ENCODE measurements at places on chromosomes 7 and 10. TPM values are rescaled to one million over a fixed set of nuclear protein-coding genes. Genes with fewer than 3 reads are reported as not detected.

DNA sequence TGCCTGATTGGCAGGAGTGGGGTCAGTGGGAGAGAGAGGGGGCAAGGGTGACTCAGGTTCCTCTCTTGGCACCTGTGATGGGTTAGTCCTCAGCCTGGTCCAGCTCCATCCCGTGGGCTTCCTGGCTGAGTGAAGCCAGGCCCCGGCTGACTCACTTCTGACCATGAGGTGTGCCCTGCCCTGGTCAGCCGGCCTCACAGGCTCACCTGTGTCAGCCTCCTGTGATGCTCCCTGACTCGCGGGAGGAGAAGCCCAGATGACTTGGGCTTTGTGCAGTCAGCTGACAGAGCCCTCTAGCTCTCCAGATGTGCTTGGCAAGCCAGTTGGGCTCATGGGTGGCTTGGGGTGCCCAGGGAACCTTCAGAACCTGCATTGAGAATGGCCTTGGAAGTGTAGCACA, 16.0 kb upstream of the PPIF start:
- DNase-seq = no peak

- DNase-seq = no peak
These were observed 84.1 kb downstream of the PTPRE start for GRCh38 chr10:127990846-127991542.

- DNase-seq = no peak
These were observed 151.5 kb downstream of the BUB3 start for GRCh38 chr10:123305671-123306070.

DNA sequence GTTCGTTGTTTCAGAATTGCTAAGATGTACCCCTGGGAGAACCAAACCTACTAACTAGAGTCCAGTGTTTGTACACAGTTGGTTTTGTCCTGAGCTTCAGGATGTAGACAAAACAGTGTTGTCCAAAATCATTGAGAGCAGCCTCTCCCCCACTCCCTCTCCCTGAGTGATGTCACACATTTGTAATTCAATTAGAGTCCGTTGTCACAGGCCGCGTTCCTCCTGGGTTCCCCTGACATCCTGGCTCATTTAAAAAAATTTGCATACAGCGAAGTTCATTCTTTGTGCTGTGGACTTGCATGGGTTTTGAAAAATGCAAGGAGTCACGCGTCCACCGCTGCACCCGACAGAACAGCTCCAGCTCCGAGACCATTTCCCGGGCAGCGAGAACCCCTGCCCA, 10.3 kb downstream of the GRIFIN start:
- no peak for DNase-seq

- DNase-seq = no peak
These were observed 73.5 kb downstream of the MKI67 start for GRCh38 chr10:128052696-128053095.

DNA sequence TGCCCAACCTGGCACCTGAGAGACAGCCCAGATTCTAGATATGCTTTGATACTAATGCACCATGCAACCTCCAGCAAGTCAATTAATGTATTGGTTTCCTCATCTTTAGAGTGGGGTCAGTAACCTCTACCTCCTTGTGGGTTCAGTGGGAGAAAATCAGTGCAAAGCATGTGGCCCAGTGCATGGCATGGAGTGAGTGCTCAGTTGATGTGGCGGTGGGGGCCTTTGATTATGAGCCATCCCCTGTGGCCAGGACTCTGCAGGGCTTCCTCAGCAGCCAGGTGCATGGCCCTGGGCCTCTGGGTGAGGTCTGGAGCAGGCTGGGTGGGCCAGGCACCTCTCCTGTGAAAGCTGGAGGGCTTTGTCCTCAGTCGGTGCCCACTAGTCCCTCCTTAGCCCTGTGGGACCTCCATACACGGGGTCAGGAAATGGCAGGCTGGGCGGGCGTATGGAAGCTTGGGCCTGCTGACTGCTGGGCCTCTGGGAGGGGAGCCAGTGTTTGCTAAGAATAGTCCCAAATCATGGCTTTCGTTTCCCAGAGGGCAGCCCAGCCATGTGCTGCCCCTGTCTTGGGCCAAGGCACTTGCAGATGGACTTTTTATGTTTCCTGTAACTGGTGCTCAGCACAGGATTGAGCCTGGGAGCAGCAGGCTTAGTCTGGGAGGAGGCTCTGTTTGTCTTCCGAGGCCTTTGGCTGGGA, 3.4 kb downstream of the PALD1 start:
- peak; percentile 52 for DNase-seq

DNA sequence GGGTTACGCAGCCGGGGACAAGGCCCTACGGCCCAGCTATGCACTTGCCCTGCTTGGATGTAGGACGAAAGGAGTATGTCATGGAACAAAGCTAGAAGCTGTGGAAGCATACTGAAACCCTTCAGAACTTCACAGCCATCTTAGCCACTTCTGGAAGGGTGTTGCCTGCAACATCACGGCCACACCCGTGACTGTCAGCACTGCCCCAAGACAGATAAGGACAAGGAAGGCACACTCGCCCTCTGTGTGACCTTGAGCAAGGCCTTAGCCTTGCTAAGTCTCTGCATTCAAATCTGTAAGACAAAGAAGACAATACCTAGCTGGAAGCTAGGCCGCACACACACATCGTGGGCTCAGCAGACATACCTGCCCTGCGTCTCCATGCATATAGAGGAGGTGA, 352.5 kb upstream of the MGMT start:
- no peak for DNase-seq

DNA sequence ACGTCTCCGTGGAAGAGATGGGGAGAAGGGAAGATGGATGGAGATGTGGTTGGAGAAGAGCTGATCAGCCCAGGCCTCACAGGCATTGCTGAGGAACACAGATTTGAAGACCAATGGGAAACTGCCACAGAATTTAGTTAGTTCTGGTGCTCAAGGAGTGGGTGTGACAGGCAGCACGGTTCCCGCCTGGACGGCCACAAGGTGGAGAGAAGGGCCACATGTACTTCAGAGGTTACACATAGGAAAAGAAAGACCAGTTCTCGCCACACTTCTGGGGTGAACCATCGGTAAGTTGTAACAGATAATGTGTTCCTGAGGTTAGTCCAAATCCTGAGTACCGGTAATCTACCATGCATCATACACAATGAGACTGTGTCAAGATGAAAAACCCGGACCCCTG, 29.5 kb upstream of the GJD4 start:
- DNase-seq = no peak

GRCh38 chr10:14584661-14585060, 190.0 kb downstream of the FAM107B start:
- DNase-seq = no peak

PCDH15 gene
- total RNA-seq = not detected

SDK1 gene
- 10.5 TPM for total RNA-seq

Data from uterus (tissue), 4 donors.